ENCODE measurements at places on chromosomes 1 and 21.

GRCh38 chr1:186887203-186887602 is 58.5 kb downstream of the PLA2G4A start:
- DNase-seq, result no peak

- no peak for DNase-seq
Measured at GRCh38 chr1:223301371-223301770, 62.6 kb downstream of the SUSD4 start.

- DNase-seq, result no peak
Measured at GRCh38 chr1:54989968-54990810, 8.5 kb upstream of the BSND start.

- no peak for DNase-seq
Measured at GRCh38 chr1:50135716-50136115, 27.0 kb downstream of the ELAVL4 start.

- DNase-seq, result no peak
Measured at GRCh38 chr21:17352996-17353655, 159.7 kb upstream of the CXADR start.

- DNase-seq, result no peak
Measured at GRCh38 chr21:44579833-44580144, 615 bp downstream of the KRTAP10-5 start.

DNA sequence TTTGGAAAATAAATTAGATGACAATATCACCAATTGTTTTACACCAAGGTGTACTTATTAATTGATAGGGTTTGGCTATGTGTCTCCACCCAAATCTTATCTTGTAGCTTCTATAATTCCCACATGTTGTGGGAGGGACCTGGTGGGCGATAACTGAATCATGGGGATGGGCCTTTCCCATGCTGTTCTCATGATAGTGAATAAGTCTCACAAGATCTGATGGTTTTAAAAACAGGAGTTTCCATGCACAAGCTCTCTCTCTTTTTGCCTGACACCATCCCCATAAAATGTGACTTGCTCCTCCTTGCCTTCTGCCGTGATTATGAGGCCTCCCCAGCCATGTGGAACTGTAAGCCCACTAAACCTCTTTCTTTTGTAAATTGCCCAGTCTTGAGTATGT is 131.0 kb upstream of the LMO4 start:
- no peak for DNase-seq

DNA sequence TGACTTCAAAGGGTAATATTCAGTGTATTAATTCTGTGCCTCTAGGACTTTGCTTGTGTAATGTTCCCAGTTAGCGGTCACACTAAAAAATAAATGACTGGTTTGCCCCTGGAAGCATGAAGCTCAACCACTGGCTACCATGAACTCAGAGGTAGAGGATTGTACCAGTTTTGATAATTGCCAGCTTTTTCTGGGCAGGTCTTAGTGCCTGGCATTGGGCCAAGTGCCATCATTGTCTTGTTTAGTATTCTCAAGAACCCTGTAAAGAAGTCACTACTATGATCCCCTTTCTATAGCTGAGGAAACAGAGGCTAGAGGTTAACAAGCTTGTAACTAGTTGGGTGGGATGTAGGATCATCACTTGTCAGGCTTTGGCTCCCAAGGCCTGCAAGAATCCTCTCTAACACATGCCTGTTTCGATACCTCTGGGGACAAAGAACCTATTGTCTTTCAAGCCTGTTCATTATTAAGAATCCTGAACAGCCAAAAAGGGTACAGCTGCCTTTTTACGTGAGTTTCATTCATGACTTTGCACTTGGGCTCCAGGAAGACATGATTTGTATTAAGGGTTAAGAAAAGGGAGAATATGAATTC is 121.9 kb upstream of the JUN start:
- no peak for DNase-seq

GRCh38 chr1:218851586-218851985 is 322.1 kb upstream of the LYPLAL1 start:
- no peak for DNase-seq

DNA sequence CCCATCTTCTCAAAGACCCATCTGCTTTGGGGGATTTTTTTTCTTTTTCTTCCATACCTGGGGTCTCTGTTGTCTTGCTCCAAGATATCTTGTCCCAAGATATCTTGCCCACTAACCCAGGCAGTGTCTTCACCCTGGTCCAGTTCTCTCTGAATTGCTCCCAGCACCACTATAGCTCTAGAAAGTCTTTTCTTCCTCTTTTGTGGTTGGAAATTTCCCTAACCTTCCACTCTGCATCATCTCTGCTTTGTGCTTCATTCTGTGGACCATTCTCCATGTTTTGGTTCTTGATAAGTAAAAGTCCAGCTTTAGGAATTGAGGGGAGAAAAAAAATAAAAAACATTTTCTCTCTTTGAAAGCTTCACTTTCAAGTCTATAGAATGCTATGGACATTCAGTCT is 20.9 kb downstream of the STYXL2 start:
- DNase-seq, result no peak

GRCh38 chr1:94020764-94021579 is 100.0 kb downstream of the ABCA4 start:
- DNase-seq, result no peak

GRCh38 chr1:192002063-192002462 is 156.2 kb upstream of the RGS18 start:
- DNase-seq, result no peak

DNA sequence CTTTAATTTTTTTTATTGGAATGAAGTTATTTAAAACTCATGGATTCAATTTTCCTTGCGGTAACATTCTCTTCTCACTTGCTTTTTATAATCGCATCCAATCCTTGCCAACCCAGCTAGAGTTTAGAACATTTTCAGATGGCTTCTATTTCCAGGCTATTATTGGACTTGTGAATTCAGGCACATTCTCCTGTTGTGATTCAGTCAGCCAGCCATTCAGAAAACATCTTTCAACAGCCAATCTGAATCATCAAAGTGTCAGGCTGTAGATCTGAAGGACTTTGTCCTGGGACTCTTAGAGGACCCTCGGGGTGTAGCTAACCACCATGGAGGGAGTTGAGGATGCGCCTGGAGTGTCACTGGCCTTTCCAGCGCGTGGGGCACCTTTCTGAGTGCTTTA is 92.4 kb downstream of the PRDM2 start:
- no peak for DNase-seq

GRCh38 chr1:53547231-53547790 is 88.1 kb downstream of the DMRTB1 start:
- DNase-seq, result no peak

- no peak for DNase-seq
Measured at GRCh38 chr1:42955311-42956063, 3.2 kb downstream of the SLC2A1 start.

DNA sequence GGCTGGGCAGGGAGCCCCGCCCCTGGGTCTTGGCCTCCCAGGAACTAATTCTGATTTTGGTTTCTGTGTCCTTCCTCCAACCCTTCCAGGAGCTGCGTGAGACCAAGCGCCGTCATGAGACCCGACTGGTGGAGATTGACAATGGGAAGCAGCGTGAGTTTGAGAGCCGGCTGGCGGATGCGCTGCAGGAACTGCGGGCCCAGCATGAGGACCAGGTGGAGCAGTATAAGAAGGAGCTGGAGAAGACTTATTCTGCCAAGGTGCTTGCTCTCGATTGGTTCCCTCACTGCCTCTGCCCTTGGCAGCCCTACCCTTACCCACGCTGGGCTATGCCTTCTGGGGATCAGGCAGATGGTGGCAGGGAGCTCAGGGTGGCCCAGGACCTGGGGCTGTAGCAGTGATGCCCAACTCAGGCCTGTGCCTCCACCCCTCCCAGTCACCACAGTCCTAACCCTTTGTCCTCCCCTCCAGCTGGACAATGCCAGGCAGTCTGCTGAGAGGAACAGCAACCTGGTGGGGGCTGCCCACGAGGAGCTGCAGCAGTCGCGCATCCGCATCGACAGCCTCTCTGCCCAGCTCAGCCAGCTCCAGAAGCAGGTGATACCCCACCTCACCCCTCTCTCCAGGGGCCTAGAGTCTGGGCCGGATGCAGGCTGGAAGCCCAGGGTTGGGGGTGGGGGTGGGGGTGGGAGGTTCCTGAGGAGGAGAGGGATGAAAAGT is 18.5 kb upstream of the SEMA4A start:
- DNase-seq, result no peak

- DNase-seq, result no peak
Measured at GRCh38 chr1:157944663-157945280, 48.7 kb upstream of the KIRREL1 start.
